ENCODE measurements at places on chromosomes 16 and 17.

DNA sequence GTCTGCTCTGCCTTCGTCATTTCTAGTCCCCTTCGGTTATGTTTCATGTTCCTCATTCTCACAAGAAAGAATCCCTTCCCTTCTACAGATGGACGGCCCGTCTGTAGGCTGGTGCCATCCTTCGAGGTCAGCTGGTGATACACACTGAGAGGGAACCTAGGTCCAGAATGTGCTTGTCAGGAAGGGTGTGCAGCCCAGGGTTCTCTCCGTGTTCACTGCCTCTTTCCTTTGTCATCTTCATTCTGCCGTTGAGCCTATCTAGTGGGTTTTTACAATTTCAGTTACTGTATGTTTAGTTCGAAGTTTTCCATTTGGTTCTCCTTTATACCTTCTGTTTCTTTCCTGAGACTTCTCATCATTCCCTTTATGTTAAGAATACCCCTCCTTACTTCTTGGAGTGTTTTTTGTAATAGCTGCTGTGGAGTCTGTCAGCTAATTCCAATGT, 18.9 kb downstream of the KIAA0513 start:
- no peak for DNase-seq

DNA sequence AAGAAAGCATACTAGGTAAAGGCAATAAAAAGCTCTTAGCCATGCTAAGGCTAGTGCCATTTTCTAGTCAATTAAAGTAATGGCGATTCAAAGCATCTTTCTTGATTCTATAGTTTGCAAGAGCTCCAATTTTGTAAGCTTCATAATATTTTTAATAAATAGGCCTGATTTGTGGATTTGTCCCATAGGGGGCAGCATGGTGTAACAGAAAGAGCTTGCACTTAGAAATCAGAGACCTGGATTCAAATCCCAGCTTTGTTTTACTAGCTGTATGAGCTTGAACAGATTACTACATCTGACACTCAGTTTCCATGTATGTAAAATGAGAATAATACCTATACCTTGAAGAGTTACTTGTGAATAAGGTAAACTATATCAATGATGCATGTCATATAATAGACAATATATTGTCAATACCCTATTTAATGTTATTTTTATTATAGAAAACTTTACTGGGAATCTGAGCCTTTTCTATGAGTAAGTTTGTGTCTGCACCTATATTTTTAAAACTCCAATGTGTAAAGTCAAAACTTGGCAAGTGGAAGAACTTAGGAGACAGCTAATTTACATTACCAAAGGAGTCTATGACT, 93.6 kb upstream of the NOG start:
- DNase-seq = no peak

DNA sequence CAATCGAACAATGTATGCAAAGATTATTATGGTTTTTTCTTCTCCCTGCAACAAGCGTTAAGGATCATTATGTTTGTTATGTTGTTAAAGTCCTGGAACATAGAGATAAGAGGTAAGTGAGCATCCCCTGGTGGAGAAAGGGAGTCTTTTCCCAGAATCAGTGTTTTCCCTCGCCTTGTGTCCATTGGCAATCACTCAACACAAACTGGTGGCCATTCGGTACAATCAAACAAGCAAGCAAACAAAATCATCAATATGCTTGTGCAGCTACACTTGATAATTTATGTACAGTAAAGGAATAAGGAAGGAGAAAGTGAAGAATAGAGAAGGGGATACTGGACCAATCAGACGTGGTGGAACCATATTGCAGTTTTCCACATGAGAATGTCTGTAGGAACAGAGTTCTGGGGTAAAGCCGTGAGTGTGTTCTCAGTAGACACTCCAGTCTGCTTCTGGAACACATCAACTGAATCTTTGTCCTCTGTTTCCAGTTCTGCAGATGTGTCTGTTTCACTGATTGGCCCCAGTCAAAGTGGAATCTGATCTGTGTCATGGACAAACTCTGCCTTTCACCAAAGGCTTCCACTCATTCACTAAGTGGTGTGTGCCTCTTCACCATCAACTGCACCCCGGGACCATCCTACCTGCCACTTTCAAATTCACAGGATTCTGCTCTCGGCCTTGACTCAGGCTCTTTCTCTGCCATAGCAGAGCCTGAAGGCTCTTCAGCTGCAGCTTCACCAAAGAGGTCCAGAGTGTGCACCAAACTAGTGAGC, 169.5 kb downstream of the AHSP start:
- no peak for DNase-seq

- no peak for DNase-seq
These were observed 25.8 kb upstream of the C1QTNF8 start for GRCh38 chr16:1121601-1122397.

DNA sequence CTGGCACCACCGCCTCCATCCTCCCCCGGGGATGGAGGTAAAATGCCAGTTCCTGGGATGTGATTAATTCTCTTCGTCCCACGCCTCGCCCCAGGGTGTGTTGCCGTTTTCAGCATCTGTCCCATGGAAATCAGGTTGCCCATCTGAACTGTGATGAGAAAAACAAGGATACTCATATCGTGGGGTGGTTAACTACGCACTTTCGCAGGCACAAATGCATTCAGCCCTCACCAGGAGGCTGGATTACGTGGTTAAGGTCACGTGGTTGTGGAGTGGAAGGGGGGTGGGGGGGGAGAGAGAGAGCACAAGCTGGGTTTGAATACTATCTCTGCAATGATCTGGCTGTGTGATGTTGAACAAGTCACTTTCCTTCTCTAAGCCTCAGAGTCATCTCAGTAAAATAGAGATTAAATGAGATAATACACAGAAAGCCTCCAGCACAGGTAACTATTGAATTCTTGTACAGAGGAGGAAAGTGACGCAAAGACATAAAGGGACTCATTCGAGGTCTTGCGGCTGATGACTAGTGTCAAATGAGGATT, 74.7 kb downstream of the BMERB1 start:
- DNase-seq = no peak

DNA sequence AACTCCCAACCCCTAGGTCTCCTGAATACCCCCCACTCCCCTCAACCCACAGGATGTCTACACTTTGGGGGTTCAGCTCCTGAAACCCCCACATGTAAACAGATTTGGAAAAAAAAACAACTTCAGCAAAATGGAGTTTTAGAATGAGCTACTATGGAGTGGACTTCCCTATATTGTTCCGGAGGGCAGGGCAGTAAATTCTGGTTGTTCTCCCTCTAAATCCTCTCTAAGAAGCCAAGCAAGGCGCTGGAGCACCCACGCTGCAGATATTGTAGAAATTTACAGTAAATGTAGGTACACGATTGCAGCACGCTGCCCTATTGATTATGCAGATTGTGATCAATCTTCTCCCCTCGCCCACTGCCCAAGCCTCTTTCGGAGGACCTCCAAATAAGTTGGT, 8.5 kb upstream of the ZFHX3 start:
- no peak for DNase-seq

DNA sequence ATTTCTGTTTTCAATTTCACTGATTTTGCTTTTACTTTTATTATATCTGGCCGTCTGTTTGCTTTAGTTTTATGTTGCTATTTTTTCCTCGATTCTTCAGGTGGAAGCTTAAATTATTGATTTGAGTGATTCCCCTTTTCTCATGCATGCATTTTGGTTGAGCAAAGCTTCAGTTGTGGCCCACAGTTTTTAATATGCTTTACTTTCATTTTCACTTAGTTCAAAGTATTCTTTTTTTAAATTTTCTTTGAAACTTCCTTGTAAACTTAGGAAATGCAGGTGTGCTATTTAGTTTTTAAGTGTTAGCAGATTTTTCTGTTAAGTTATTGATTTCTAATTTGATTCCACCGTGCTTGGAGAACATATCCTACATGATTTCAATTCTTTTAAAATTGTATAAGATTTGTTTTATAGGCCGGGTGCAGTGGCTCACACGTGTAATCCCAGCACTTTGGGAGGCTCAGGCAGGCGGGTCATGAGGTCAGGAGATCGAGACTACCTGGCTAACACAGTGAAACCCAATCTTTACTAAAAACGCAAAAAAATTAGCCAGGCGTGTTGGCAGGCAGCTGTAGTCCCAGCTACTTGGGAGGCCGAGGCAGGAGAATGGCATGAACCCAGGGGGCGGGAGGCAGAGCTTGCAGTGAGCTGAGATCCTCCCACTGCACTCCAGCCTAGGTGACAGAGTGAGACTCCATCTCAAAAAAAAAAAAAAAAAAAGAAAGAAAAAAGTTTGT, 531.2 kb downstream of the KIF2B start:
- DNase-seq = no peak

DNA sequence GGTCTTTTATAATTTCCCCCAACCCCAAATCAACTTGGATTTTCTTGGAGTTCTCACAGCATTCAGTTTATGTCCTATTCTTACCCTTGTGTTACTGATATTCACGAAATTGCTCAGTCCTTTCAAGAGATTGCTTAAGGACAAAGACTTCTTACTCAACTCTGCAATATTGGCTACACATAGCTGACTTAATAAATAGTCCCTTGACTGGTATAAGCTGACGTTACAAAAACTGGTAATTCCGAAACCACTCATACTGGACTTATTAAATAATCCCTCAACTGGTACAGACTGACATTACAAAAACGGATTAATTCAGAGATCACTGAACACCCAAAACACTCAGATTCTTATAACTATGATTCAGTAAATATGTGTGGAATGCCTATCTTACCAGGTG, 860 bp downstream of the TIGD7 start:
- no peak for DNase-seq

GRCh38 chr16:87836844-87837581, 32.3 kb downstream of the SLC7A5 start:
- no peak for DNase-seq

- DNase-seq = no peak
These were observed 1.1 kb downstream of the EZH1 start for GRCh38 chr17:42743595-42744282.

DNA sequence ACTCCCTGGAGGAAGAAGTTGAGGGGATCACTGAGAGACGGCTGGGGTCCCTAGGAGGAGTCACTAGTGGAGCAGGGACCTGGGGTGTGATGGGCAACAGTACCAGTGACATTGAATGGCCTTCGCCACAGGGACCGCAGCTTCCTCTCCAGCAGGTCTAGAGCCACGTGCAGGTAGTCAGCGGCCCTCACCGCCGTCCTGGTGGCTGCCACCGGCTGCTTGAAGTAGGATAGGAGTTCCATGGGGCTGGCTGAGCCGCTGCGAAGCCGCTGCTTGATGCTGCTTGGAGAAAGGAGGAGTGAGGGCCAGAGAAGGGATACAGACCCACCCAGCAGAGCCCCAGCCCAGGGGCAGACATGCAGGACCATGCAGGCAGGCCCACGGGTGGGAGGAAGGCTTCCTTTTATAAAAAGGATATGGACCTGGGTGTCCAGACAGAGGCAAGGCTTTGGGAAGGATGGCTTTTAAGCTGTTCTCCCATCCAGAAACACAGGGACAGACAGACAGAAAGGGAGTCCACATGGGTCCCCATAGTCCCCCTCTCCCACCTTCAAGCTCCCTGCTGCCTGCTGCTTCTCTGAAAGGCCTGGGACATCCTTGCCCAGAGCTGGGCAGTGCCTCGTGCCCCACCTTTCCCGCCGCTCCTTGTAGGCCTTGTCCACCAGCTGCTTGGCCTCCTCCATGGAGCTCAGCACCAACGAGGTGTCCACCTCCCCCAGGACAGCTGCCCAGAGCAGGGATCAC, 827 bp downstream of the MPO start:
- DNase-seq = no peak

GRCh38 chr17:76271669-76272540, 6.8 kb downstream of the UBALD2 start:
- no peak for DNase-seq

GRCh38 chr17:17724307-17725010, 43.2 kb downstream of the RAI1 start:
- no peak for DNase-seq

DNA sequence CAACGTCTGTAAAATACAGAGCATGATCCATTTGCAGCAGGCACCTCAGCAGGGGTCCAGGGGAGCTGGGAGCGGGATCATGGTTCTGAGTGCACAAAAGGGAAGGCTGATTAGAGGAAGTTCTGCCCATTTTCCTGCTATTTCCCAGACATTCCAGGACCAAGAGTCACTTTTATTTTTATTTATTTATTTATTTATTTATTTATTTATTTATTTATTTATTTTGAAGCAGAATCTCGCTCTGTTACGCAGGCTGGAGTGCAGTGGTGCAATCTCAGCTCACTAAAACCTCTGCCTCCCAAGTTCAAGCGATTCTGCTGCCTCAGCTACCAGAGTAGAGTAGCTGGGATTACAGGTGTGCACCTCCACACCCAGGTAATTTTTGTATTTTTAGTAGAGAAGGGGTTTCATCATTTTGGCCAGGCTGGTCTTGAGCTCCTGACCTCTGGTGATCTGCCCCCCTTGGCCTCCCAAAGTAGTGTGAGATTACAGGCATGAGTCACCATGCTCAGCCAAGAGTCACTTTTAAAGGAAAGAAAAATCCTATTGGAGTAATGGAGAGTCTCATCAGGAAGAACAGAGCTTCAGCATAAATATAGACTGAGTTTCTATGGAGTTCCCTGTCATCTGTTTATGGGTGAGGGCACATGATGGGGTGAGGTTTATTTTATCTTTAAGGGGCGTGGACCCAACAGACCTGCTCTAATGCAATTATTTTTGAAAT, 355.2 kb downstream of the HAPSTR1 start:
- DNase-seq = no peak

- no peak for DNase-seq
These were observed 78.9 kb downstream of the ABCC6 start for GRCh38 chr16:16144416-16144815.

GRCh38 chr17:77212081-77212832, 71.5 kb downstream of the SEC14L1 start:
- no peak for DNase-seq

DNA sequence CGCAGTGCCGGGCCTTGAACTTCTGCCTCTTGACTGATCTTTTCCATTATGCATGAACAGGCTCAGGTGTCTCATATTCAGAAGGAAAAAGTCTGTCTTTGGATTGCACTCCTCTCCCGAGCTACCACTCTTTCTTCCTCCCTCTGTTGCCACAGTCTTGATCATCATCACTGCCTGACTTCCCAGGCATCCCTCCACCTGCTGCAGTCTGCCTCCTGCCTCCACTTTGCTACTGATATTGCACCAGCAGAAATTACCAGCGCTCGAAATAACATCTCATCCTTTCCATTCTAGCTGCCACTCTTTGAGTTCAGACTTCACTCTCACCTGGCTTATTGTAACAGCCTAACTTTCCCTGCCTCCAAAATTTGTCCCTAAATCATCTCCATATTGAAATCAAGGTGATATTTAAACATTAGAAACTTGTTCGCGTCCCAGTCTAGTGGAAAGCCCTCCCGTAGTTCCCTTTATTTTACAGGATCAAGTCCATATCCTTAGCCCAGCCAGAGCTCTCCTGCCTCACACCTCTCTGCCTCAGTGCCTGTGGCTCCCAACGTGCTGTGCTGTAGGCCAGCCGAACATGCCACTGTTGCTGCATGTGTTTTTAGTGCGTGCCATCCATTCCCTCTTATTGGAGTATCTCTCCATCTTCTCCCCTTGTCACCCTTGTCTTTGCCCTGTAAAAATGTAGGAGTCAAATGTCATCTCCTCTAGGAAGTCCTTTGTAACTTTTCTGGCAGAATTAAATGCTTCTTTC, 39.9 kb downstream of the NUP88 start:
- DNase-seq = no peak

- DNase-seq = no peak
These were observed 23.4 kb downstream of the SMIM36 start for GRCh38 chr17:55487695-55488432.

GRCh38 chr17:68198931-68199836, 48.7 kb upstream of the AMZ2 start:
- DNase-seq = no peak

Data from GOT3 (cell line).